ENCODE measurements at places on chromosomes 1 and 21.
A peak's percentile ranks its signal among the peaks of the same experiment; 100 is the strongest.

DNA sequence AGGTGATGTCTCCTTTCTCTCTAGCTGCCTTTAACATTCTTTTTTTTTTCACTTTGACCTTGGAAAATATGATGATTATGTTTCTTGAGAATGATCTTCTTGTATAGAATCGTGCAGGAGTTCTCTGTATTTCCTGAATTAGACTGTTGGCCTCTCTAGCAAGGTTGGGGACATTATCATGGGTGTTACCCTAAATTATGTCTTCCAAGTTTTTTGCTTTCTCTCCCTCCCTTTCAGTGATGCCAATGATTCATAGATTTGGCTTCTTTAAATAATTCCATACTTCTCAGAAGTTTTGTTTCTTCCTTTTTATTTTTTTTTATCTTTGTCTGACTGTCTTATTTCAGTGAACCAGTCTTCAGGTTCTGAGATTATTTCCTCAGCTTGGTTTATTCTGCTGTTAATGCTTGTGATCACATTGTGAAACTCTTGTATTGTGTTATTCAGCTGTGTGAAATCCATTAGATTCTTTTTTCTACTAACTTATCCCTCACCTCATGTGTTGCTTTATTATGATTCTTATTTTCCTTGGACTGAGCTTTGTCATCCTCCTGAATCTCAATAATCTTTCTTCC lies 268.4 kb upstream of the NRIP1 start:
- DNase-seq = no peak

- DNase-seq = no peak
These were observed 11.3 kb downstream of the NFIA start for GRCh38 chr1:61093525-61094137.

GRCh38 chr21:35257413-35257812 lies 208.3 kb upstream of the RUNX1 start:
- no peak for DNase-seq

DNA sequence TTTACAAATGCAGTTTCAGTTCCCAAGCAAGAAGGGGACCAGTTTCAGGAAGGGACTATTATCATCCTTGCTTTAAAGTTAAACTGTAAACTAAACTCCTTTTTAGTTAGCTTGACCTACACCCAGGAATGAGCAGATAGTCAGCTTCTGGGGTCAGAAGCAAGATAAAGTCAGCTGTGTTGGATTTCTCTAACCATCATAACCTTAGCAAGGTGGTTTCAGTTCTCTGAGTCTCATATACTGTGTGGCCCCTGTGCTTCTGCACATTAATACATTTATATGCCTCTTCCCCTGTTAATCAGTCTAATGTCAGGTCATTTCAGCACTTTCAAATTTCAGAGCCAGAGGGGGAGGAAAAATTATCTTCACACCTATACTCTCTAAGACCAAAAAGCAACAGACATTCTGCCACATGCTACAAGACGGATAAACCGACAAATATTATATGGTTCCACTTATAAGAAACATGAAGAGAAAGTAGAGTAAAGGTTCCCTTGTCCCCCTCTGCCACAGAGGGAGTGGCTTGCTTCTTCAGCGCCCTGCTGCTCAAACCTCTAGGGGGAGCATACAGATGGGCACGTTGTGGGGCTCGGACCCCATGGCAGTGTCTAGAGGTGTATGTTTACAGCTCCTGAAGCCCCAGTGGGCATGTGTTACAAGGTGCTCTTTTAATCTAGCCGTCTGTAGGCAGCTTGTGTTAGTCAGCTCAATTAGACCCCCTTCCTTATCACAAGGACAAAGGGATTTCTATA lies 89.1 kb downstream of the SMYD3 start:
- DNase-seq = no peak

DNA sequence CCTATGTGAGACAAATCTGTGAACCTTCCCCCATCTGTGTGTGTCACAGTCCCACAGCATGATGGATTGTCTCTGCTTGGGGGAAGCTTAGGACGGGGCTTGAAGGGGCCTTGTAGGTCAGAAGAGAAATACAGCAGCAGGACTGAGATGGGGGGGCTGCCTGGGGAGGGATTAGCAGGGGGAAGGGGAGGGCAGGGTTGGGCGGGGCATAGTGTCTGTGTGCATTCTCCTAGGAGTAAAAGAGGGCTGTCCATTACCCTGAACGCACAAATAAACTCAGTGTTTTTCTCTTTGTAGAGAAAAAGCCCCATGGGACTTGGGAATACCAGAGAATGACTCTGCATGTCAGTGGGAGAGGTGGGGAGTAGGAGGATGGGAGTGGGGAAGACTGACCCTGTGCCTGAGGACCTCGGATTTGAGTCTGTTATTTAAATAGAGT lies 16.4 kb downstream of the RNF220 start:
- DNase-seq = no peak

GRCh38 chr1:145823565-145824498 lies at the start of the genes POLR3C and RNF115:
Gene POLR3C, plus strand, starts transcription at chr1:145824200. Its CDS starts 1,577 bp downstream, at chr1:145825777.
Gene RNF115, minus strand, starts transcription at chr1:145824095. Its CDS starts 222 bp downstream, at chr1:145823873.
- DNase-seq = peak; percentile 90

DNA sequence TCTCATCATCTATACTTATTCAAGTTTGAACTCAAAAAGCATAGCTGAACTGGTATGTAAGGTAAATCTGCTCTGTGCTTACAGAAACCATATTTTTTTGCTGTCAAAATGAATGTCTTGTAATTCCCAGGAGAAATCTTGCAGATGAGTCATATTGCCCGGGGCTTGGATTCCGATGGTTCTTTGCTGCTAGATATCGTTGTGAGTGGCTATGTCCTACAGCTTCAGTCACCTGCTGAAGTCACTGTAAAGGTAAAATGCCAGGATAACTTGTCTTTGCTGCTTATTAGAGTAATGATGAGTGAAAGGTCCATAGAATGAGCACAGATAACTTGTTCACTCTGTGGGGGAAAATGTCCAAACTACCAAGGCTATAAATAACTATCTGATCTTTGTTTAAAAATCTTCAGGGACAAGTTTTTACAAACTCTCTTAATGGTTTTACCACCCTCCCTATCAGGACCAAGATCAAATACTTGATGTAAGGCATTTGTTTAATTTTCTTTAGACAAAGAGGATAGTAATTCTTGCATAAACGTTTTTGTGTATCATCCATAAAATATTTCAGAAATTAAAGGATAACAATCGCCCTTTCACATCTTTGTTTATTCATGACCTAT lies 222.3 kb downstream of the TPR start:
- no peak for DNase-seq

- no peak for DNase-seq
These were observed 282.4 kb downstream of the HLX start for GRCh38 chr1:221161571-221162041.

DNA sequence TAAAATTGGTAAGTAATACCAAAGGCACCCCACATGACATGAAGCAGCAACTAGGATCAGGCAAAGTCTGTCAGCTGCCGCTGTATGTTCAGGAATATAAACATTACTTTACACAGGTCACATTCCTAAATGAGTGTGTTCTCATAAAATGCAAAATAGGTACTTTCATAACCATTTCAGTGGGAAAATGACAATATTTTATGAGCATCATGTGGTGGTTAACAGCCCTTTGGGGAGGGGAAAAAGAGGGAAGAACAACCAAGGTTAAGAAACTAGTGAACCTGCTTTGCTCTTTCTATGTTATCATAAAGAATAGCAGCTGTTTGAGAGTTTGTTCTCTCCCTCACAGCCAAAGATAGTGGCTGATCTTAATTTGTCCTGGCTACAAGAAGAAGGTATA lies 105.4 kb upstream of the LBR start:
- DNase-seq = no peak

DNA sequence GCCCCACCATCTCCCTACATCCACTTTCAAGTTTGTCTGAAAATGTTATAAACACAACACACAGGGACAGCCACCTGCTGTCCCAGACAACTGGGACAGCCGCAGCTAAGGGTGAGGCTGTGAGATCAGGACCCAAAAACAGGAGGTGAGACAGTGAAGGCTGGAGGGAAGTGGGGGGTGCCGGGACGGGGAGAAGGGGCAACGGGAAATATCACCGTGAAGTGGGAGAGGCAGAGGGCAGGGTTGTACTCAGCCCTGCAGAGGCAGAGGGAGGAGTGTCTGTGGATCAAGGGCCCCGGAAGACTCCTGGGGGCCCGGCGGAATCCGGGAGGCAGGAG lies 114.4 kb downstream of the CASZ1 start:
- no peak for DNase-seq

- DNase-seq = no peak
These were observed 80.1 kb downstream of the UBIAD1 start for GRCh38 chr1:11352816-11353799.

GRCh38 chr1:218698141-218698540 lies 353.0 kb downstream of the TGFB2 start:
- no peak for DNase-seq

DNA sequence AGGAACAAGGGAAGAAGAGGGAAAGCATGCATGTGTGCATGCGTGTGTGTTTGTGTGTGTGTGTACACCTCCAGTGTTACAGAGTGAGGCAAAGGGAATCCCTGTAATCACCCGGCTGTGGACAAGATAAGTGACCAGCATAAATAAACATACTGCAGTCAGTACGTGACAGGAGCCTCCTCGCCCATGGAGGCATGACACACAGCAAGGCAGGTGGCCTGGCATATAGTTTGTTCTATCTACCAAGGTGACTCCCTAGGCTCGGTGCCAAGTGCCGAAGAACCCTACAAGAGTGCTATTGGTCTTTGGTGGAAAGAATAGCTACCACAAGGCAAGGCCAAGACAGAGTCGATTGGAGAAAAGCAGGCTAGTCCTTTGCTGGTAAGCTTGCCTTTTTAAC lies 31.7 kb upstream of the HEATR1 start:
- DNase-seq = no peak

DNA sequence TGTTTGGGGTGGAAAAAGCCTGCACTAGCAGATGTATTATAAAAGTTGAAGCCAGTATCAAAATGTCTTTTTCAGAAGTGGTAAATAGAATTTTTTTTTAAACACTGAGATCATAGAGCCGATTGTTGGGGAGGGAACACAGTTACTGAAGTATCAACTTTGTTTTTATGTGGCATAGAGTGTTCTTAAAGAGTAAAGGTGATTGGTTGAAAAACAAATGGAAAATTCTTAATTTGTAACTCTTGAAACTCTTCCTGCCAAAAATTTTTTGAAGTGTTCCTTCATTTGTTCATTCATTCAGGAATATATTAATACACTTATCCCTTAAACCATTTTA lies 83.3 kb downstream of the DISP1 start:
- DNase-seq = no peak

- DNase-seq = no peak
These were observed 801.9 kb downstream of the BRINP3 start for GRCh38 chr1:189675712-189676244.

DNA sequence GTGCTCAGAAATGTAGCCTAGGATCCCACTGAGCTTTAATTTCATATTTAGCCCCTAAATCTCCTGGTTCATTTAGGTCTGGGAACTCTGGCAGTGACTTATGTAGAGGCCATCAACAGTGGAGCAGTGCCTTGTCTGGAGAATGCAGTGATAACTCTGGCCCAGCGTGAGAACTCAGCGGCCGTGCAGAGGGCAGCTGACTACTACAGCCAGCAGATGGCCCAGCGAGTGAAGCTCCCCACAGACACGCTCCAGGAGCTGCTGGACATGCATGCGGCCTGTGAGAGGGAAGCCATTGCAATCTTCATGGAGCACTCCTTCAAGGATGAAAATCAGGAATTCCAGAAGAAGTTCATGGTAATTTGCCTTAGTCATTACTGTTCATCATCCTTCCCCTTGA lies 17.8 kb downstream of the GBP6 start:
- no peak for DNase-seq

DNA sequence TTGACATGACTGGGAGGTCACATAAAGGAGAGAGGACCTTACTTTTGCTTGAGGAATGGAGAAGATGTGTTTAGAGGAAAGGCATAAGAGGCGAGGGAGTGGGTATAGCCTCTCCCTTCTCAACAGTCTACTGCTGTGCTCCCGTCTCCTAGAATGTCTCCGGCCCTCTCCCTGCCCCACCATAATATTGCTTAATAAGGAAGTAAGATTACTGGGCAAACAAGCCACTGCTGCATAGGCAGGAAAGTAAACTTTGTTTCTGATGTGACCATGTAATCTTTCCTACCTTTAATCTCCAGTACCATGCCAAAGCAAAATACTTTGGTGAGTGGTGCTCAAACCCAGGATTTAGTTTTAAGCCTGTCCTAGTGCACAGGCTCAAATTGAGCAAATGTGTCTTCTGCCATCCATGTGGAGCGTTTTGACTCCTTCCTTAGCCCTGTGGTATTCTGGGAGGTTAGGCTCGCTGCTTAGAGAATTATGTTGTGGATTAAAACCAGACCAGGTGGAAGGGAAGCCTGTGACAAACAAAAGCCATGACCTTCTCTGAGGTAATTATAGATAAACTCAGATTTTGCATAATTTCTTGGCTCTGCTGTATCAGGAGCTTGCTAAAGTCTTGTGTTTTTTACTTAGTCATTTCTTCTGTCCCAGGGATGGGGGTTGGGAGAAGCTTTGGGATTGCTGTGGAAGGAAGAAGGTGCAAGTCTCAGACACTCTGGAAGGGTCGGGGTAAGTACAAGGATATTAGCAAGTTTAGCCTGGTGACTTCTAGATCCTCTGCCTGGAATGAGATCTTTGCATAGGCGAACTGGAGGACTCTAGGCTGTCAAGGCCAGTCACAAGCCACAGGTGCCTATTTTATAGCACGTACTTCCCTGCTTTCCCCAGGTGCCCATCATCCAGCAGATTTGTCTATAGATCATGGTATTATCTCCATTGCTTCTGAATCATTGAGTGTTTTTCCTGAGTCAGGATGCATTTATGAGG lies 34.5 kb upstream of the DIPK1A start:
- DNase-seq = no peak

DNA sequence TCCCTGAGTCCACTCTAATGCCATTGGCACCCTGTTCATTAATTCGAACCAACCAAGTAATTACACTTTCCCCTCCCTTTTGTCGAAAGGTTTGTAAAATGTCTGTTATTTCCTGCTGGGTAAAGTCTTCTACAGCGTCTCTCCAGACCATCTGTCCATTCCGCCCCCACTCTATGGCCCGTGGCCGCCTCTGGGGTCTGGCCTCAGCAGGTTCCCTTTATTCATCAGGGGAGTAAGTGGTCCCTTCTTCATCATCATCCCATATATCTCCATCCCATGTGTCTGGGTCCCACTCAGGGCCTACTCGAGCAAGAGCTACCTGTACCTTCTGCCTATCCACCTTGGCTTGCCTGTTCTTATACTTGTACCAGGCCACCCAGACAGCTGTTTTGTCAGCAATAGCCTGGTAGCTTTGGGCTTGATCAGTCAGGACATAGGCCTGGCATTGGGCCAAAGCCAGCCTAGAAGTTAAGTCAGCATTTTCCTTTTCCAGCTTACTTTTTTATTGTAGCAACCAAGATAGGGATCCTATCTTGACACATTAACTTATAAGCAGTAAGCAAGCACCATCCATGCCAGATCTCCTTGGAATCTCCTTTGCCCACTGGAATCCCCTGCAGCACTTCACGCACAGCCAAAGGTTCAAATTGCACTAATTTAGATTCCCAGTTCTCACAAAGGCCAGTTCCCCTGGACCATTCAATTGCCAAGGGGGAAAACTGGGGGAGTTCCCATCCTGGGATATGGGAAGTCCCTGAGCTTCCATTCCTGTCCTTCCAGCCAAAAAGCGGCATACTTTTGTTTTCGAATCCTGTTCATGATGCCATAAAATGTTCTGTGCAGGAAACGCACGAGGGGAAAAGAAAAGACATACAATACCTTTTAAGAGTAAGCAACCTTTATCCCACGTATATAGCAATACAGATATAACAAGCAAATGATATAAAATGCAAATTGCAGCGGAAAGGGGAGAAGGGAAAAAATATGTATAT lies 6.6 kb upstream of the STUM start:
- no peak for DNase-seq

Data from CD4-positive, alpha-beta T cell treated with Interleukin-10 for 1 hour (primary cell).